ENCODE measurements at places on chromosomes 6 and 20.

DNA sequence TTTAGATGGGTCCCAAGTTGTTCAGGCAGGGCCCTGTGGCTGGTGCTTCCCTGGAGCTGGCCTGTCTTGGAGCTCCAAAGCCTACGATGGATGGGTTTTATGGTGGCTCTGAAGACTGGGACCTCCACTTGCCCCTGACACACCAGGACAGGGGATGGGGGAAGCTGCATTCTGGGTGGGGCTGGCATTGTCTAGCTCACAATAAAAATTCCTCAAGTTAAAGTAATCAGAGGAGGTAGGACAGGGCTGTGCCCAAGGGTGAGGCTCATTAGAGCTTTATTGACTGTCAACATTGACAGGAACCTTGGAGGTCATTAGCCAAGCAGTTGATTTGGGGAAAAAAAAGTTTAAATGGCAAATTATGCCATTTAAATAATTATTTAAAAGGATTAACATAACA is 35.7 kb downstream of the TFAP2C start:
- no peak for DNase-seq

DNA sequence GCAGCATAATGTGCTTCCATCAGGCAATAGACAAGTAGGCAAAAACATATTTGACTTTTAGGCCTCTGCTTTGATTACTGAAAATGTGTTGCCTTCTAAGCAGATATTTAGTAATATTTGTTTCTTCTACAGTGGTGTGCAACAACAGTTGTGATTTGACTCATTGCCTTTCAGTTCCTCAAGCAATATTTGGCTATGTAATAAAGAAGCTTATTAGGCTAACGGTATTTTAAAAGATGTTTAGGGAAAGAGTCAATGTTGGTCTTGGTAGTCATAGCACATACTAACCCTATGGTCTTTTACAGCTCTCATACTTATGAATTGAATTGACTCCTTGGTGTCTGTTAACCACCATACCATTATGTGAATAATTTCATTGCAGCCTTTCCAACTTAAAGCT is 124.1 kb downstream of the GRIK2 start:
- DNase-seq = no peak

GRCh38 chr6:116766506-116767176 is 1.1 kb upstream of the FAM162B start:
- DNase-seq = no peak

DNA sequence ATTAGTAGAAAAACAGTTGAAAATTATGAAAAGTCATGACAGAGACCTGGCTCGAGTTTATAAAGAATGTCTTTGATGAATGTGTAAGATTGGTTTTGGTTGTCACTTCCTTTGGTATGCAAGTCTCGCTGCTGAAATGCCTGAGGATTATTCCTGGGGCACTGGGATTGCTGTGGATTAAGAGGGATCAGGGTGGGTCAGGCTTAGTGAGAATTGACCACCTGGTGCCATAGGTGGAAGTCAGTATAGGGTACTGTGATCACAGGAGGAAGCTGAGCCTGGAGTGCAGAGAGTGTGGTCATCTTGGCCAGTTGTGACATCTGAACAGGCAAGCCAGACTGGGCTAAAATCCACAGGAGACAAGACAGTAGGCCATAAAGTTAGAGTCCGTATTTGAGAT is 34.9 kb downstream of the CEP43 start:
- no peak for DNase-seq

DNA sequence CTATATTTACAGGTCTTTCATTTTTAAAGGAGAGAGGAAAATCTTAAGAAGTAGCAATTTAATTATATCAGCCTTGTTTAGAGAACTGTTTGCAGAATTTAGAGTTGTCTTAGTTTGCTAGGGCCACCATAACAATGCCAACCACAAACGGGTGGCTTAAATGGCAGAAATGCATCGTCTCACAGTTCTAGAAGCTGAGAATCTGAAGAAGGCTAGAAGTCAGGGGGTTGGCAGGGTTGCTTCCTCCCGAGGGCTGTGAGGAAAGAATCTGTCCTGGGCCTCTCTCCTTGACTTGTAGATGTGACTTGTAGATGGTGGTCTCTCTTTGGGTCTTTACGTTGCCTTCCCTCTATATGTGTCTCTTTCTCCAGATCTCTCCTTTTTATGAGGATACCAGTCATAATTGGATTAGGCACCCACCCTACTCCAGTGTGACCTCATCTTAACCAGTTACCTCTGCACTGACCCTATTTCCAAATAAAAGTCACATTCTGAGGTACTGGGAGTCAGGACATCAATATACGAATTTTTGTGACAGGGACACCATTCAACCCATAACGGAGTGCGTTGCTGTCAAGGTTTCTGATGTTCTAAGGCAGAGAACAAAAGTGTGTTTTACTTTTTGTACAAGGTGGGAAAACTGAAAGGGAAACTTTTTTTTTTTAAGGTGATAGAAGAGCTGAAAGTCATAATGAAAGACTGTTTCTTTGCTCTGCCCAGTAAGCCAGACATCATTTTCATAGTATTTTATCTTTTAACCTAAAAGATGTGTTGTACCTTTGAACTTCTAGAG is 84.4 kb downstream of the SAMD3 start:
- DNase-seq = no peak

DNA sequence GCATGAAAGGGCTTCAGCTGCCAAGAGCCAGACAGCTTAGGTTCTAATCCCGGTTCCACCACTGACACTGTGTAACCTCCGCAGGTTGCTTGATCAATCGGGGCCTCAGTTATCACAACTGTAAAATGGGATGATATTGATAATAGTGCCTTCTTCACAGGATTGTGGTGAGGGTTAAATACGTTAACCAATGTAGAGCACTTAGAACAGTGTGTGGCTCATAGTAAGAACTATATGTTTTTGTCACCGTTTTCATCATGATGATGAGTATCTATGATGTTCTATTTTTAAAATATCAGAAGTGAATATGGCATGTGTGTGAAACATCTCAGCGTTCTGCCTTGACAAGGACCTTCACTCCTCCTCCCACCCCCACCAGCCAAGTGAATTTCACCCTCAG is 10.3 kb upstream of the MAPK13 start:
- no peak for DNase-seq

GRCh38 chr6:53439556-53439955 is 90.8 kb upstream of the ELOVL5 start:
- no peak for DNase-seq

DNA sequence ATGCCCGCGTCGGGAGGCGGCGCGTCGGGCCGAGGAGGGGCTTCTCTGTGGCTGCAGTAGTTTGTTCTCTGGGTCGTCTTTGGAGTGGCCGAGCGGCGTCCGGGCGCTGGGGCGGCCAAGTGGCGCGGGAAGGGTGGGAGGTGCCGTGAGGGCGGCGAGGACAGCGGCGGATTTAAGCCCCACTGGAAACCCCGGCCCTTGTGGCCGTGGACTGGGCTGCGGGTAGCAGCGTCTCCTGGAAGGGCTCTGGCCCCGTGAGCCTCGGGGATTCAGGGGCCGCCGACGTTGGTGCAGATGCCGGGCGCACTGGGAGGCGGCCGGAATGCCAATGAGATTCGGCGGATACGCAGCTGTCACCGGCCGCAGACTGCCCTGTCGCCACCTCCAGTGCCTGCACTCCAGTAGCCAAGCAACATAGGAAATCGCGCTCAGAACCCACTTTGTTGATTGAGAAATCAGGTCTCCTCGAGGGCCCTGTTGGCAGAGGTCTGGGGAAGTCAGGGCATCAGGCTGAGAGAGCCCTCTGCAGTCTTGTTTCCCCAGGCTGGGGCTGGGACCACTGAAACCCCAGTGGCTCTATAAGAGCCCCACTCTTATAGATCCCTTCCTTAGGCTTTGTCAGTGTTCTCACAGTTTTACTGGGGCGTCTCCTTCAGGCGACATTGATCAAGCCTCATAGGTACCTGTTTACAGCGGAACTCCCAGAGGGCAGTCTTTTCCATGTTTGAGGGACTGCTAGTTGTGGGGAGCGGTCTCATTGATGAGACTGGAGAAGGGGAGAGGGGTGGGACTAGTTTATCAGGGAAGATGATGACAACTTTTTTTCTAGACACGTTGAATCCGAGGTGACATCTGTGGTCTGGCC is 642 bp downstream of the GZF1 start:
- peak; percentile 84 for DNase-seq

GRCh38 chr6:63630466-63630865 is 5.1 kb upstream of the PHF3 start:
- DNase-seq = no peak

DNA sequence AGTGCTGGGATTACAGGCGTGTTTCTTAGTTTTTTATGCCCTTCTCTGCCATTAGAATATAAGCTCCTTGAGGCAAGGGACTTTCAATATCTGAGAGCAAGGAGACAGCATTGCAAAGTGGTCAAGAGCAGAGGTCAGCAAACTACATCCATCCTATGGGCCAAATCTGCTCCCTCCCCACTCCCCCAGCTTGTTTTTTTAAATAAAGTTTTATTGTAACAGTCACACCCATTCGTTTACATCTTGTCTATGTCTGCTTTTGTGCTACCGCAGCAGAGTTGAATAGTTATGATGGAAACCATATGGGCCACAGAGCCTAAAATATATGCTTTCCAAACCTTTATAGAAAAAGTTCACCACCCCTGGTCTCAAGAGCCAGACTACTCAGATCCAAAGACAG is 227.9 kb downstream of the EYA2 start:
- DNase-seq = peak; percentile 1

- peak; percentile 74 for DNase-seq
Observed at GRCh38 chr6:110415086-110415916, at the start of gene DDO. TSS of gene DDO (minus strand) at chr6:110415575. CDS start at chr6:110413462, 2,113 bp downstream.

- DNase-seq = no peak
Observed at GRCh38 chr6:37310966-37311365, 42.8 kb upstream of the RNF8 start.

GRCh38 chr20:22776369-22776768 is 192.0 kb upstream of the FOXA2 start:
- DNase-seq = no peak

DNA sequence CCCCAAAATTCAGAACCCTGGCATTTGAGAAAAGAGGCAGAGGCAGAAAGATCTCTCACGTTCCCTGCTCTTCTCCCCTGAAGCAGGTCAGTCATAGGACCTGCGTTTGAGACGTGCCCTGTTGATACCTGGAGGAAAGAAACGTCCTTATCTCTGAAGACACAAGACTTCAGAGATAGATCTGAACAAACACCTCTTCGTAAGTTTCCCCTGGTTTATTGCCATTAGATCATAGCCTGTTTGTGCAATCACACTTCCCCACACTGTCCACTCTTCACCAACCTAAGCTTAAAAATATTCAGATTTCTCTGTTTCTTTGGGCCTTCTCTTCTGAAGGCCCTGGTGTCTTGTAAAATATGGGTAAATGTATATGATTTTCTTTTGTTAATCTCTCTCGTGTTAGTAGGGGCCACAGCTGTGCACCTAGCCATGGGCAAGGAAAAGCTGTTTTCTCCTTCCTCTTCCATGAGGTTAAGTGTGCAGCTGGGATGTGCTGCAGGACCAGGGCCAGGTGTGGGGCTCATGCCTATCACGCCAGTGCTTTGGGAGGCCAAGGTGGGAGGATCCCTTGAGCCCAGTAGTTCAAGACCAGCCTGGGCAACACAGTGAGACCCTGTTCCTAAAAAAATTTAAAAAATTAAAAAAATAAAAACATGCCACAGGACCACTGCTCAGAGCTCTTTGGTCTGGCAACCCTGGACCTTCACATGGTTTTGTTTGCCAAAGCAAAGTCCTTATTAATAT is 4.7 kb upstream of the SLC22A2 start:
- DNase-seq = no peak

DNA sequence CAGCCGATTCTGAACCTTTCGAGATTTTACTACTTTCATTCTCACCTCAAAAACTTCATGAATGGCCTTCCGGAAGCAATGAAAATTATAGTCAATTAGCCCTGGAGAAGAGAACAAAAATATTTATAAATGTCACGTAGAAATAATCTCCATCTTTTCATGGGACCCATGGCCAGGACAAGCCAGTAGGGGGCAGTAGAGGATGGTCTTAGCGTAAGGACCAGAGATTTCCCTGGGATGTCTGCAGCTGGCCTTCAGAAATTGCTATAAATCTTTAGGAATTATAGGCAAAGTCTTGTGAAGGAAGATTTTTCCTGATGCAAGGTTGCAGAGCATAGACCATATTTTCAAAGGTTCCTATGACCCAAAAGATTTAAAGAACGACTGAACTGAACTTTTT is 15.6 kb upstream of the UBE2J1 start:
- no peak for DNase-seq

DNA sequence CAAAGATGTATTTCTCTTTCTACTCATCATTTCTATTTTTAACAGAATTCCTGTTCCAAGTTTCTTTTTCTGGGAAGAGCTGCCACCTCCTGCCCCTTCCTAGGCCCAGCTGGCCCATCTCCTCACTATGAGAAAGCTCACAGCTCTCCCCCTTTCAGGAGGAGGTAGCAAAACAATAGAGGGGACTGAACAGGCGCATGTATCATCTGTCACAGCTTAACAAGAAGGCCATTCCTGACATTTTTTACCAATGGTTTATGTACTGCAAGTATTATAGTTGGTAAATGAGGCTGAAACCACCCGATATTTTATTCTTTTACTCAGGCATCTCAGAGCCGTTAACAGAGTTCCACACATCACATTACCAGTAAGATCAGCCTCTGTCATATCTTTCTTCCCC is 103.7 kb upstream of the MTHFD1L start:
- no peak for DNase-seq

- DNase-seq = no peak
Observed at GRCh38 chr6:165588515-165588914, 74.5 kb downstream of the PDE10A start.

- DNase-seq = no peak
Observed at GRCh38 chr6:83767033-83767432, 58.1 kb upstream of the SNAP91 start.

DNA sequence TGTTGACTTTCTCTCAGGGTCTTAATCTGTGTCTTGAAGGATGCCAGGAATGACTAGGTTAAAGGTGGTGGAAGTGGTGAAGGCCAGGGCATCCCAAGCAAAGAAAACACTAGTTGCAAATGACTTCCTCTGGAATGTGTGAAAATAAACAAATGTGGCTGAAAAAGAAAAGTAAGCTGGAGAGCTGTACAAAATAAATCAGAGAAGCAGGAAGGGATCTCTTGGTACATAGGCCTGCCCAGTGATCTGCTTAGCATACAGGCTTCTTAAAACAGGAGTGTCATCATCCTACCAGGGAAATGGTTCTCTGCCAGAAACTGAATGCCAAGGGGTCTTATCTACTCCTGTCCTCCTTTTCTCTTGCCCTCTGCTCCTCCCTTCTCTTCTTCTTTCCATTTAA is 1616.0 kb downstream of the KHDRBS2 start:
- no peak for DNase-seq
